Sigmoid colon (tissue), 7 donors: ENCODE measurements at places on chromosomes 11 and 22. TPM values are rescaled to one million over a fixed set of nuclear protein-coding genes. Genes with fewer than 3 reads are reported as not detected.

GRCh38 chr11:62592989-62593421 lies 1.7 kb upstream of the TUT1 start:
- DNase-seq = no peak

DNA sequence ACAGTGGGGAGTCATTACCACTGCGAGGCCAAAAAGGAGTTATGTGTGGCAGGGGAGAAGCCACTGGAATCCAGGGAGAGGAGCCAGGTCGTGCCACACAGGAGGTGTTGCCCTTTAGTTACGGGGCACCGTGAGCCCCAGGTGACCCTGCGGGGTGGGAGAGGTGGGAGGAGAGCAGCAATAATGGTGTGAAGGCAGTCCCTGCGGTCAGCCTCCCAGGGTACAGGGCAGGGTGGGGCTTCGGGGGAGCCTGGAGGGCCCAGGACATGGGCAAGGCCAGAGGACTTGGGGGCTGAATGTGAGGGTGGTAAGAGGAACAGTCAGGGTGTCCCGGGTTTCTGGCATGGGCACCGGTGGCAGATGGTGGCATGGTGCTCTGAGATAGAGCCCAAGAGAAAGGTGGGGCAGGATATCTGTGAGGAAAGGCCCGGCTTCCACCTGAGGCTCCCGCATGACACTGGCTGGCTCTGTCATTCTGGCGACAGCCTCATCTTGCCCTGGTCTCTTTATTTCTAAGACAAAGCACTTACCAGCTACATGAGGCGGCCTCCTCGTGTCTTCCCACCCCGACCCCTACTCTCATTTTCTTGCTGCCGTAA lies 82.6 kb upstream of the LMO1 start:
- no peak for DNase-seq

CCDC116 gene
- total RNA-seq = 0.33 TPM

DNA sequence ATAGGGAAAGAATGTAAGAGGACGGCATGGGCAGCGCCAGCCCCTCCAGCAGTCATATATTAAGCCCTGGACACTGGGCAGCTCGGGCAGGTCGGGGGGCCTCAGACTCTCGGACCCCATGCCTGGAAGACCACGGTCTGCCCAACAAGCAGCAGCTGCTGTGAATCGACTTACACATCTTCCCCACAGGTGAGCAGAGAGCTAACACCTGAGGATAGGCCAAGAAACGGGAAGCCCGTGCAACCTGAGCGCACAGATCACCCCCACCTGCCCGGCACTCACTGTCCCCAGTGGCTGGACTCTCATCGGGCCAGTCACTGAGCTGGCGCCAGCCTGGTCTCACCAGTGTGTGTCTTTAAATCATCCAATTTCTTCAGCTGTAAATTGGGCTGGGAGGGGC lies 4.7 kb upstream of the TCF20 start:
- peak; percentile 53 for DNase-seq

- no peak for DNase-seq
These were observed 33.8 kb downstream of the ZNF202 start for GRCh38 chr11:123707606-123708205.

DNA sequence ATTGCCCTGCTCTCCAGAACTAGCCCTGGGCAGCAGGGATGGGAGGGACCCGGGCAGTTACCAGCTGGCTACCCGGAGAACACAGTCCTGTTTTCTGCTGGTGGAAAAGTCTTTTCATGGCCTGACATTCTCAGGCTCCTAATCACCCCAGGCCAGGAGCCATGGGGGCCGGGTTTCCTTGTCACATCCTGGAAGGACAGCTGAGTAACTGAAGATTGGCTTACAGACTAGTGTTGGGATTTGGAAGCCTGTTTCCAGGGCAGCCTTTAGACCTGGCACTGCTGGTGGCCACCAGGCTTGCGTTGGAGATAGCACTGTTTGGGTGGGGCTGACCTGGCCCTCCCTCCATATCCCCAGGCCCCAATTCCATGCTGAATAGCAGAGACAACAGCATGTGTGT lies 349.0 kb downstream of the CTTN start:
- DNase-seq = no peak

C11orf42 gene
- total RNA-seq = not detected

- no peak for DNase-seq
These were observed 60.1 kb upstream of the PHF21B start for GRCh38 chr22:45069925-45070324.

DNA sequence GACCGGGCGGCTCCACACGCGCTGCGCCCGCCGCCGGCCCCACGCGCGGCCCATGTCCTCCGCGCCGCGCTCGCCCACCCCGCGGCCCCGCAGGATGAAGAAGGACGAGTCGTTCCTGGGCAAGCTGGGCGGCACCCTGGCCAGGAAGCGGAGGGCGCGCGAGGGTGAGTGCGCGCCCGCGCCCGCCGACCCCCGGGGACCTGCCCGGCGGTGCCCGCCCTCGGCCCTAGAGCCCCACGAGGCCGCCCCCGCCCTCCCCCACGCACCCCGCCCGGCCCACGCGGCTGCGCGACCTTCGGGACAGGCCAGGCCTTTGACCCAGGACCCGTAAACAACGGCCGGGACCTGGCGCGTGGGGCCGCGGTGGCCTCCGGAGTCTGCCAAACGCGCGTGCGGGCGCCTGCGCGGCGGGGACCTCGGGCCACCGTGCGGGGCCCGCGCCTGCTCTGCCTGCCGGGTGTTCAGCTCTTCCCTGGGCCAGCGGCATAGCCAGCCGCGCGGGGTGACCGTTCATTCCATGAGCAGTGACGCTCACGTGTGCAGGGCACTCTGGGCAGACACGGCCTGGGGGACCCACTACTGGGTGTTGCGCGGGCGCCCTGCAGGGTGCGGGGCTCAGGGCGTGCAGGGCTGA lies at the start of gene PARVB:
TSS of gene PARVB (plus strand) at position 15 of the 634 bp plus-strand sequence. CDS start at position 53, 38 bp downstream.
- DNase-seq = no peak

- no peak for DNase-seq
These were observed 18.5 kb upstream of the STK33 start for GRCh38 chr11:8612522-8612921.

PATE4 gene
- total RNA-seq = not detected

DNA sequence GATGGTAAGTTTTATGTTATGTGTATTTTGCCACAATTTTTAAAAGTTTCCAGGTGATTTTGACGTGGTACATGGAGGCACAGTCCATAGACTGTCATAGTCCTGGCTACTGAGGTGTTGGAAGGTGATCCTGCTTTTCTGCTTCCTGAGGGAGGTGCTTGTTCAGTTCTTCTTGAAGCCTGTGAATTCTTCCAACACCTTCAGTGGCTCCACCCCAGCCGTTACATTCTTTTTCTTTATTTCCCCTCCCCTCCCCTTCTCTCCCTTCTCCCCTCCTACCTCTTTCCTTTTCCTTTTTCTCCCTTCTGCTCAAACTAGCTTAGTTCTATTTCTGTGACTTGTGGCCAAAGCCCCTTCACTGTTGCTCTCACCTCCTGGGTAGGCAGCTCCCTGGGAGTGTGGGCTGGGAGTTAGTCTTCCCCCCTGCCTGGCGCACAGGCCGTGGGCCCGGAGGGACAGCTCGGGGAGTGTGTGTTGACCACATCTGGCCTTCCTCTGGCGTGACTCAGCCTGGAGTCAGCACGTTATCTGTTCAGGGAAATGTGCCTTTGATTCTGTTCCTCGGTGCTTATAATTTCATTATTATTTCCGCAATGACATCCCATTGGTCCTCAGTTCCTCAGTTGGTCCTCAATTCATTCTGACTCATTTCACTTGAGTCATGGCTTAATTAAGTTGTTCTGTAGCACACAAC lies 566.2 kb downstream of the TBC1D22A start:
- DNase-seq = no peak

- peak; percentile 94 for DNase-seq
These were observed at the start of gene TMEM9B for GRCh38 chr11:8964324-8965320. Gene TMEM9B, minus strand, starts transcription at chr11:8964442. Its CDS starts 129 bp downstream, at chr11:8964313.

- no peak for DNase-seq
These were observed 48.2 kb downstream of the ELFN2 start for GRCh38 chr22:37379085-37379484.

SEPTIN5 gene
- total RNA-seq = 14.5 TPM

DNA sequence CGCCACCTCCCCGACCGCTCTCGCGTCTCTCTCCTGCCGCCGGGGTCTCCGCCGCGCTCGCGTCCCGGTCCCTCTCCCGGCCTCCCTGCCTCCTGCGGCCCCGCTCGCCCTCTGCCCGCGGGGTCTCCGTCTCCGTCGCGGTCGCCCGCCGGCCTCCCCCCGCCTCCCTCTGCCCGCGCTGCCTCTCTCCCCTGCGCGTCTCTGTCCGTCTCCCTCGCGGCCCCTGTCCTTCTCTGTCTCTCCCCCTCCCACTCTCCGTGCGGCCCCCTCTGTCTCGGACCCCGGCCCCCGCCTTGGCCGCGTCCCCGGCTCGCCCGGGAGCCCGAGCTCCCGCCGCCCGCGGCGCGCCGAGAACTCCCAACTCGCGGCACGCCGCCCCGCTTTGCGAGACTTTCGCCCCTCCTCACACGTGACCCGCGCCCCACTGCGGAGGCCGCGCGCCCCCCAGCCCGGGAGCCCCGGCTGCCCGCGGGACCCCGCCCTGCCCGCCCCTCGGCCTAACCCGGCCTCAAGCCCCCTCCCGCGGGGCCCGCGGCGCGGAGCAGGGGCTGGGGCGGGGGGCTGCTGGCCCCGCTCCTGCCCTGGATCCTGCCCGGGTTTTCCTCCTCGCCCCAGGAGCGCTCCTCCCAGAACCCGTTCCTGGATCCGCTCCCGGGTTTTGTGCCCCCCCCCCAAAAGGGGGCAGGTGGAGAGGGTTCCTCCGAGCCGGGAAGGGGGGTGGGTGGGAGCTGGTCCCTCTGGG lies 702 bp upstream of the KCNJ4 start:
- DNase-seq = no peak

OR51E1 gene
- total RNA-seq = 0.33 TPM

GRCh38 chr11:14642873-14643696 lies 519 bp upstream of the PDE3B start:
- DNase-seq = peak; percentile 68

INPP5J gene
- 2.2 TPM for total RNA-seq

OPCML gene
- not detected for total RNA-seq

SLC22A6 gene
- total RNA-seq = not detected

- DNase-seq = peak; percentile 84
These were observed 86.2 kb downstream of the UBASH3B start for GRCh38 chr11:122741613-122742300.

RIBC2 gene
- total RNA-seq = not detected

DNA sequence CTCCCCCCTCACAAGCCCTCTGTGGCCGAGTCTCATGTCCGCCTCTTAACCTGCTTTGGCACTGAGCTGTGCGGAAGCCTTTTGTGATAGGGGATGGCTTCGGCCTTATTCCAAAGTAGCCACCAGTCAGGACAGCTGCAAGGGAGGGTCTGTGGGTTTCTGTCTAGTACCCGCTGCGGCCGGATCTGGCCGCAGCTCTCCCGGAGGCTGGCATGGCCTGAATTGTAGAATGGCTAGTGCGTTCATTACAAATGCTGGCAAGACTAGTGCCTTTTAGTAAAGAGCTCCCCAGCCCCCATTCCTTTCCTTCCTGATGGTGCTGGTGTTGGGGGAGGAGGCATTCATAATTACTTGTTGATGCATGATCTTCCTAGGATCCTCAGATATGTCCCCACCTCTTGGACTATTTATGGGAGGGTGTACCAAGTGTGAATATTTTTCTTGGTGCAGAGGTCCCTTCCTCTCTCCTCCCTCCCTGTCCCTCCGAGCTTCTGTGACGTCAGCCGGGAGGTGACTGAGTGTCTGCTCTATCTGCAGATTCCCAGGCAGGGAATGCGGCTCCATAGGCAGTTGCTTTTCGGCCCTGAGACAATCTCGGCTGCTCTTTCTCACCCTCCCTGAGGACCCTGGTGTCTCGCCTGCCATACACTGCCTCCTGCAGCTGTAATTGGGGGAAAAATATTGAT lies 108.7 kb upstream of the E2F8 start:
- DNase-seq = no peak

ABTB2 gene
- total RNA-seq = 1.8 TPM

MRPL49 gene
- 41.5 TPM for total RNA-seq

TESMIN gene
- not detected for total RNA-seq

- no peak for DNase-seq
These were observed 370.5 kb downstream of the JRKL start for GRCh38 chr11:96760306-96760705.

GRCh38 chr11:31973172-31973571 lies 117.7 kb upstream of the RCN1 start:
- DNase-seq = no peak

DNA sequence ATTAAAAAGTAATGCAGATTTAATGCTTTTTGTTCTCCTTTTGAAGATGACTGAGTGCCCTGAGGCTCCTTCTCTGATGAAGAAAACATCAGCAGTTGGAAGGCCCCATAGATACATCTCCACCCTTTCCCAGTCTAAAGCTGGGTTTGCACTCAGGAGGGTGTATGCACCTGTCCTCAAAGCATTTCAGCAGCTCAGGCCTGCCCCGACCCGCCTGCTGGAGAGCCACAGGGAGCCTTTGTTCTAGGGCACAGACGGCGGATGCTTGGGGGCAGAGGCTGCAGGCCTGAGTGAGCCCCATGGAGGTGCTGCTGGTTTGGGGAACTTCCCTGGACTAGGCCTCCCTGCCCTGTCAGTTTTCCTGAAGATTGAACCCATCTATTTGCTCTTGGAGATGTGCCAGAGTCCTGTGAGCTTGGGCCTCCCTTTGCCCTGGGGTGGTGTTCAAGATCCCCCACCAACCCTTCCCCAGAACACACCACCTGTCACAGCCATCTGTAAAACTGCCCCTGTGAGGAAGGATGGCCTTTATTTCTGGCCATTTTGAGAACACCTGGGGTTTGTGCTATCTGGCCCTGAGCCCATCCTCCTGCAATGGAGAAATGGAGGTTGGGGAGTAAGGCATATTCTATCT lies 160.0 kb downstream of the NAV2 start:
- DNase-seq = no peak

GRCh38 chr11:32200136-32200847 lies 109.4 kb downstream of the RCN1 start:
- DNase-seq = no peak
